Stimulated activated CD8-positive, alpha-beta memory T cell treated with anti-CD3 and anti-CD28 coated beads, Interleukin-7, amount 100 ng/mL, for 1 hour (primary cell): ENCODE measurements at places on chromosomes 7 and 10.

DNA sequence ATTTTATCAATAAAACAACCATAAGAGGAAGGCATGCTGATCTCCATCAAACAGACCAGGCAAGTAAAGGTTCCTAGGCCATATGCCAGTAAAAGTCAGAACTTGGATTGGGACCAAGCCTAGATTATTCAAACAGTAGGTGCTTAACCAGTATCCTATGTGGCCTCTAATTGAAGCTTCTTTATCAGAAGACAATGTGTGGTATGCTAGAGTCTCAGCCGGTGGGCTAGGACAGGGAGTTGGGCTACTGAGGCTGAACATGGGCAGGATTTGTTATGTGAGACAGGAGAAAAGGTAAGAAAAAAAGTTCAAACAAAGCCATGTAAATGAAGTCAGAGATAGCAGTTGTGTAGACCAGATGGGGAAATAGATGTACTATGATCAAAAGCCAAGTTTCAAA lies 413.7 kb upstream of the GHITM start:
- DNase-seq, result no peak

- no peak for DNase-seq
Observed at GRCh38 chr7:149713731-149714068, 59.7 kb downstream of the ZNF467 start.

DNA sequence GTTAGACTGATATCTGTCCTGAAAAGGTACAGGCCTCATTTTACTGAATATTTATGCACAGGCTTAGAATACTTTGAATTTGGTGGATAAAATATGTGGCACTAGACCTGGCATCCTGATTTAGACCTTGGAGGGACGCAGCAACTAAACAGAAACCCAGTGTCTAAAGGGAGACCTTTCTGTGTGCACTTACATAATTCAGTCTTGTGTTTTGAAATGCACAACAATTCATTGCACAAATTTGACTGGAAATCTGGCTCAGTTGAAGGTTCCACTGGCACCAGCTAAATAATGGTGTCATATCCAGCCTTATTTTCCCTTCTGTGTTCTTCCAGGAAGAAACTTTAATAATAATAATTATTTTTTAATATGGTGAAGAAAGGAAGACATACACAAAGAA lies 142.1 kb downstream of the SND1 start:
- DNase-seq, result no peak

DNA sequence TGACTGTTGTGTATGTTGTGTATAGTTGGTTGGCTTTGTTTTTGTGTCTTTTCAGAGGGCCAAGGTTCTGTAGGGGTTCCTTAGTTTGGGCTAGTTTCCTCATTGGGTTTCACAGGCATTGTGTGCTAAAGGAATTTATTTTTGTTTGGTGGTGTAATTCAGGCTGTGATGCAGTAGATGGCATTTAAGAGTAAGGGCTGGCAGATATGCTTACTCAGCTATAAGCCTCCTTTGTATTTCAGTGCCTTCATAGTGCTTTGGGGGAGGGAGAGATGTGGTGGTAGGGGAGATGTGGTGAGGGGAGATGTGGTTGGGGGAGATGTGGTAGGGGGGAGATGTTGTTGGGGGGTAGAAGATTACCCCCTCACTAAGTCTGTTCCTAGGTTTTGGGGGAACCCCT lies 91.7 kb downstream of the SLC25A40 start:
- no peak for DNase-seq

DNA sequence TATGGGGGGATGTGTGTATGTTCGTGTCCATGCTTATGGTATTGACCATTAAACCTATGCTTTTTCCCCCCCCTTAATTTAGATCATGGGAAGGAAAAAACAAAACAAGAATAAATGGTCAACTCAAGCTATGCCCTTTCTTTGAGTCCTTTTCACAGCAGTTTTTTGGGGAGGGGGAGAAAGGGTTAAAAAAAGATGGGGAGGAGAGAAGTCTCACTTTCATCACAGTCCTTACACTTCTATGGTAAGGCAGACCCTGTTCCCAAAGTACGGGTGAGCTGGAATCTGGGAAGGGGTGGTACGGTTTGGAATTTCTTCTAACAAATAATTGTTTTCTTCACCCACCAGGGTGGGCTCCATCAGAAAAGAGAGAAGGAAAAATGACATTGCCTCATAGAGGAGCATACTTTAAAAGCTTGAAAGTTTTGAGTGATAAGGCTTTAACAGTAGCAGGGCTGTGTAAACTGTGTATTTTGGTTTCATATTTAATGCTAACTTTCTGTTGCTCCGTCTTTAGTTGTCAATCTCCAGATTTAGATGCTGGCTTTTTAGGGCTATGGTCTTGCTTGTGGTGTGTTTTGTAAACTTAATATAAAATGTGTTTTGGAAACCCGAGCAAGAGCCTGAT lies 180.1 kb downstream of the TCF7L2 start:
- DNase-seq, result no peak

GRCh38 chr10:126394948-126395347 lies 6.7 kb upstream of the ADAM12 start:
- DNase-seq, result no peak

DNA sequence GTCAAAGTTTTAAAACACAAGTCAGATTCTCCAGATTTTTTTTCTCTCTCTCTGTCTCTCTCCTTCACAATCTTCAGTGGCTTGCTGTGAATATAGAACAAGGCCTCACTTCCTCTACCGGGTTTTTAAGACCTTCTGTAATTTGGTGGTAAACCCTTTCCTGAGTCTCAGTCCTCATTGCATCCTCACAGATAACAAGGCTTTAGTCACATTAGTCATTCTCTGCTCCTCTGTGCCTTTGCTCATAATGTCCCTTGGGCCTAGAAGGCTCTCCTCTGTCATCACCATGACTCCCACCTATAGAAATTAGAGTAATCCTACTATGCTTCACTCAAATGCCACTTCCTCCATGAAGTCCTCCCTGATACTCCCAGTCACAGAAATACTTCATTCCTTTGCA lies 172.7 kb upstream of the HPS1 start:
- no peak for DNase-seq

DNA sequence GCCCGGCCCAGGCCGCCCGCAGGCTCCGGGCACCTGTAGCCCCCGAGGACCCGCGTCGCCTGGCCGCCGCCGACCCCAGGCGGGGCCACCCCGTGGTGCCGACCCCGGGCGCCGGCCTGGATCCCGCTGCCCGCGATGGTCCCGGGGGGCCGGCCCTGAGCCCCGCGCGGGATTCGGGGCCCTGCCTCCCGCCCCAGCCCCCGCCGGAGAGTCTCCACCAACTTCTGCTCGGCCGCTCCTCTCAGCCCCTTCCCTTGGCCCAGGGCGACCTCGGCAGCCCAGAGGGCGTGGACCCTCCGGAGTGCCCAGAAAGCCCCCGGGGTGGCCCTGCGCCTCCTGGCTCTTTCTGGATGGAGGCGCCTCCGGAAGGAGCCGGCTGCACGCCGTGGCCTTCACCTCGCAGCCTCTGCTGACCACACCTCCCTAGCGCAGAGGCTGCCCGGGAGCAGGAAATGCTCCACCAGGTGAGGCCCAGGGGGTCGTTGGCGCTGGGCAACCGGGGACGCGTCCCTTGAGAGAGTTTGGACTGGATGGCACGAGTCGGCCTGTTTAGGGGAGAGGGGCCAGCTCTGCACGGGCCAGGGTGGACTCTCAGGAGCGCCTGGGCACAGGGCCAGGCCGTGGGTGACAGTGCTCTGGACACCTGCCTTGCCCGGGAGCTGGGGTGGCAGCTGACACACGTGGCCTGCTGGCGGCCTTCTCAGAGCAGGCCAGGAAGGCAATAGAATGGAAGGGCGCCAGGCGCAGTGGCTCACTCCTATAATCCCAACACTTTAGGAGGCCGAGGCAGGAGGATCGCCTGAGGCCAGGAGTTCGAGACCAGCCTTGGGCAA lies 529 bp downstream of the ZNF853 start:
- DNase-seq, result no peak

DNA sequence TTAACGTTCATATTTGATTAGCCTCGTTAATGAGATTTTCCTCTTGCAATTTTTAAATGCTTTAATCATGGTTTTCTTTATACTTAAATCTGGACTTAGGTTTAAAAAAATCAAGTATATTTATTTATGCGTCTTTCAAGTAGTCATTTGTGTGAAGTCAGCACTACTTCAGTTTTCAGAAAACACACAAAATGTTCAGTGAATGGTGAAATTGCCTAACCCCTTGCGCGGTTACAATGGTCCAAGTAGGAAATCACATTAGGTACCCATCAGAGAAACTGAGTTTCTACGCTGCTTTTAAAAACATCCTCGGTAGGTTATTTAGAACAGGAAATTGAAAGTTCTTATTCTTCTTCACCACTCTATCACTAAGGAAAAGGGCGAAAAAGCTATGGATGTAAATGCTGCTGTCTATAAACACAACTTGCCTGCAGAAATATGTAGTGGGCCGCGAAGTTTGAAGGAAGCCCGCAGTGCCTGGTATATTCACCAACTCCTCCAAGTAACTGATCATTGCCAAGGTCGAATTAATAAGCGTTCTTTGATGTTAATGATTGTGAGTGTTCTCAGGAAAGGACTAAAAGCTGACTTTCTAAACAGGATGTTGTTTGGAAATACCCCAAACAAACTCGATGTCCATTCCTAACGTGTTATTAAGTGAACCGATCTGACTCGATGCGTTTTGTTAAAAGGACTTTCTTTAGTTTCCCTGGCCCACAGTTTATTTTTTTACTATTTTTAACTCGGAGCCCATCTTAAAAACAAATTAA lies 1.0 kb downstream of the SYPL1 start:
- no peak for DNase-seq

DNA sequence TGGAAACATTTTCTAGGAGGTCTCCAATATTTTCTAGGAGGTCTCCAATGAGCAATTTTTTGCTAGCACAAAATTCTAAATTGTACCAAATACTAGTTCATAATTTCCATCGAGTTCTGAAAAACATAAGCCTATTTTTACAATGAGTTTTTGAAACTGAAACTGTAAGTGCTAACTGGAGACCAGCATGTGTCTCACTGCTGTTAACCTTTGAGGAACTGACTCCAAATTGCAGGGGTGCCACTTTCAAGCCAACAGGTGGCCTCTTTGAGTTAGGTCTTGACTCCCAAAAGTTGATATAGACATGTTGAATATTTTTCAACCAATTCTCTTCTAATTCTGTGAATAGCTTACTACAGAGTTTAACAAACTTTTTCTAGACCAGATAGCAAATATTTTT lies 58.8 kb downstream of the CAV1 start:
- DNase-seq, result no peak

DNA sequence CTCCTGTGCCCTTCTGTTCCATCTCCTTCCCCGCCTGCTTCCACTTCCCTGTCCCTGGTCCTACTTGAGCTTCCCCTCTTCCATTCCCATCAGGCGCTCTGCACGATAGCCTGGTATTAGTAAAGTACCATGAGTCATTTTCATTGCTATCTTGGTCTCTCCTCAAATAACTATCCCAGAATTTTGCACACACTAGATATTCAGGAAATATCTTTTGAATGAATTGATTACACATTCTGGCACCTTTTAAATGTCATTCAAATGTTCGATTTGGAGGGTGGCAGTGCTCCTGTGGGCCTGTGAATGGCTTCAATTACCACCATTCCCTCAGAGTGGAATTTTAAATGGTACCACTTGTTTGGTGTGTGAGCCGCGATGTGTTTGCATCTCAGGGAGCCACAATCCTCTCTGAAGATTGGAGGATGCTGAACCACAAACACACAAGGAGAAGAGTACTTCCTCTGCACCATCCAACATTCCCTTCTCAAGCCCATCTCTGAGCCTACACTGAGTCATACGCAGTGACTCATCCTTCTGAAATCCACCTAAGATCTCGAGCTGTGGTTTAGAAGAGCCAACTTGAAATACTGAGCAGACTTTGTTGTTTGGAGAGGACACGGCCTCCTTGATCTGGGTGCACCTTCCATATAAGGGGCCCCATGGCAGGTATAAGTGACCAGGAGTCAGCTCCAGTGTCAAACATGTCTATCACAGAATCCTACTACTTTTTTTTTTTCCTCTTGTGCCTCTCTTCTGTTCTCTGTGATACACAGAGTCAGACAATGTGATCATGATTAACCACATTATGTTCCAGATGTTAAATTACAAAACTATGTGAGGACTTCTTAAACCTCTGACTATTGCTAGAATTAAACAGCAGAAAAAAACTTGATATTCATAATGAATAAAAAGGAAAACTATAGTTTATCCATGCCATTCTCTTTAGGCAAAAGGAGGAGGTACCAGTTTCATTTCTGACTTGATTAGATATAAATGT lies 81.9 kb downstream of the BMPER start:
- no peak for DNase-seq

- DNase-seq, result no peak
Observed at GRCh38 chr7:127250312-127251035, 2.3 kb downstream of the GRM8 start.
